ENCODE measurements at places on chromosomes 12 and 14.

DNA sequence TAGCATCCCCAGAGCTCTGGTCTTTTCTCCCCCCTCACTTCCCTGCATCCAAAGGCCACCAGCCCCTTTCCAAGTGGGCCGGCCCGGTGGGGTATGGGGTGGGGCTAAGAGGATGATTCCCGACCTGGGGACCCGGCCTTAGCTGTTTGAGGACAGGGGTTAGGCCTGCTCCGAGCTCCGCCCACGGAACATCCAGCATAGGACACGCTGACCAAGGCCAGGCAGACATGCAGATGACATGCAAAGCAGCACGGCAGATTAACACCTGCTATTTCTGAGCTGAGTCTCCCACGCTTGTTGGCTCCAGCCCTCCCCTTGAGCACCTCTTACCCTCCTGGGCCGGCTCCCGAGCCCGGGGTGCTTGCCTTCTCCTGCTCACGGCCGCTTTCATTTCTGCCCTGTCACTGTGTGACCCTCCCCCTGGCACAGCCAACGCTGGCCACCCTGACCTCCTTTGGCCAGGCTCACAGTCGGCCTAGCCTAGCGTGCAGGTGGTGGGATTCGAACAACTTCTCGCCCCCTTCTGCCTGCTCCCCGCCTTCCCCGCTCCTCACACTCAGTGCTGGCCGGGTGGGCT lies 40.2 kb downstream of the TEAD4 start:
- DNase-seq = no peak

- DNase-seq = no peak
Measured at GRCh38 chr14:90409209-90409730, 12.4 kb downstream of the CALM1 start.

- no peak for DNase-seq
Measured at GRCh38 chr12:115046805-115047204, 362.8 kb upstream of the TBX3 start.

DNA sequence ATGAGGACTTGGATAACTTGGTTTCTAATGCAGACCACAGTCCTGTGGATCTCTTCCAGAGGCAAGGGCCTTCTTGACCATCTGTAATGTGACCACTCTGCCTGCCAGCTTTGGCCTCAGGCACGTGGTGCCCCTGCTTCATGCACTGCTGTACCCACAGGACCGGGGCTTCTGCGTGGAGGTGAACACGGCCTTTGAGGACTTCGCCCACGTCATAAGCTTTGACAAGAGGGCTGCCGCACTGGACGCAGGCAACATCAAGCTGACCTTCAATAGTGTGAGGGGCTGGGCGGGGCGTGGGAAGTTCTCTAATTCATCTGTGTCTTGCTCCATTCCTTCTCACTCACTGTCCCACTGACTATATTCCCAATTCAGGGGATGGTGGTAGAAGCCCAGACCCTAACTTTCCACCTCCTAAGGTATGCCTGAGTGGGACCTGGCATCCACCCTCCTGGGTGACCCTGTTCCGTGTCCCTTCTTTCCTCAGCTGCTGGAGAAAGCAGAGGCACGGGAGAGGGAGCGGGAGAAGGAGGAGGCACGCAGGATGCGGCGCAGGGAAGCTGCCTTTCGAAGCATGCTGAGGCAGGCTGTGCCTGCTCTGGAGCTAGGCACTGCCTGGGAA lies 18.5 kb downstream of the PRPF40B start:
- no peak for DNase-seq

- no peak for DNase-seq
Measured at GRCh38 chr12:79911889-79912656, 22.8 kb downstream of the PPP1R12A start.

DNA sequence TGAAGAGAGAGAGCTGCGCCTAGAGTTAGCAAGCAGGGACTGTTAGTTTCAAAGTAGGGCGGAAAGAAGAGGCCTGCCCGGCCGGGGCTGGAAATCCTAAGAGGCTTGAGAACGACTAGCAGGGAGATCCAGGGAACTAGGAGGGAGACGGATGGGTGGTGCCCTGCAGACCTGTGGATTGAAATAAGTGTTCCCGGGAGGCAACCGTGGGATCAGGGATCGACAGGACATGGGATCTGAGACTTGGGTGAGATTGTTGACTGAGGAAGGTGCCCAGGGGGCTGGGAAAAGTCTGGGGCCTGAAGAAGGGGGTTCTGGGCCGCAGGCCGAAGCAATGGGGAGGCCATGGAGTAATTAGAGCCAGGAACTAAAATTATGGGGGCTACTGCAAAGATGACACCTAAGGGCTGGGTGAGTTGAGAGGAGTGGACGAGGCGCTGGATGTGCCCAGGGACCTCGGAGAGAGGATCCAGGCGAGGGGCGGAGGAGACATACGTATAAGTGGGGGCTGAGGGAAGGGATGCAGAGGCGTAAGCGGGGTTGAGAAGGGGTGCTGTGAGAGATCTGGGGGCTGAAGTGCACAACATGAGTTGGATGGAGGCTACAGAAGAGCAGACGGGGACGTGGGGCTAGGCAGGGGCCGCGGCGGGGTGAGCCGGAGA lies 635 bp downstream of the LTA4H start:
- DNase-seq = no peak

GRCh38 chr14:99910337-99911309 lies 117.4 kb downstream of the EML1 start:
- DNase-seq = no peak

DNA sequence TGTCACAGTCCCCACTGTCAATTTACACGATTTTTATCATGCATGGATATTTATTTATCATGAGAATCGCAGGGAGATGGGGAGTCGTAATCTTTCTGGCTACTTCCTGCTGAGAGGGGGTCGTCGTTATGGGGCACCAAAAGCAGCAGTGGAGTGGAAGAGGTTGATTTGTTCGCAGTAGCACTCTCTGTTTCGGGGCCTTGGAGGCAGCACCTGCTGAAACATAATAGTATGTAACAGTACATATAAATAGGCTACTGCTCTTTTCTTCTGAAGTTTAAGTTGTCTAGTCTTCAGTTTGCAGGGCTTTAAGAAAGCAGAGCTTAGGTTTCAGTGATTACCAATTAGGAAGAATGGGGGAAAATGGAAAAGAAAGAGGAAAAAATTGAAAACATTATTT lies 3.8 kb downstream of the SOAT2 start:
- DNase-seq = no peak

DNA sequence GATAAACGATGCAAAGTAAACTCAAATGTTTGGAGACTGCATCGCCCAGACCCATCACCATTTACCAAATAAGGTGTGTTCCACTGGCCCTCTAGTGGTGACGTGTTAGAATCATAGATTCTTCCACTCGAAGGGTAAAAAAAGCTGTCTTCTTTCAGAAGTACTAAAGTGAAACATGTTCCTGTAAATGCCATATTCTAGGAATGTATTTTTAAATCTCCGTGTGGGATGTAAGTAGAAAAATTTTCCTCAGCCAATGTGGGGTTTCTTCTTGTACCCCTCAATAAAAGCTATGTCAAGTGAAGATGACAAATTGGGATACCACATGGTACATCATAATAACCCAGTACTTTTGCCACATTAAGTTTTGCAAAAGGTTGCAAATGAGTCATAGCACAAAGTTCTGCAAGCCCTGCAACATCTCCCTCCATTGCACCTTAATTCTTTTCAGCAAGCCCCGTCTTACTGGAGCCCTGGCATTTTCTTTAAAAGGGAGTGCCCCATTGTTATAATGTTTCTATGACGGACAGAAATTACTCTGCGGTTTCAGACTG lies 100.8 kb downstream of the CCER1 start:
- no peak for DNase-seq

DNA sequence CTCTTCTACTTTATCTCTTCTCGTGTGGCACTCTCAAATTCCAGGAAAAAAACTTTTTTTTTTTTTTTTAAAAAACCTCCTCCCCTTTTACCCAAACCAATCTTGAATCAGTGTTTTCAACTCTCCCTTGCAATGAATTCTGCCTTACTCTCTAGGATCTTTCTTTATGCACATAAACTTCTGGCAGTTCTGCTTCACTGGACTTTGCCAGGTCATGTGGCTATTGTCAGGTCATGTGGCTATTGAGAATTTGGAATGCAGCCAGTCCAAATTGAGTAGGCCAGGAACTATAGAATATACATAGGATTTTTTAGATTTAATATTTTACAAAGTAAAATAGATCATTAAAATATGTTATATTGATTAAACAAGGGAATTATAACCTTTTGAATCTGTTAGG lies 218.2 kb downstream of the TMTC3 start:
- DNase-seq = no peak

DNA sequence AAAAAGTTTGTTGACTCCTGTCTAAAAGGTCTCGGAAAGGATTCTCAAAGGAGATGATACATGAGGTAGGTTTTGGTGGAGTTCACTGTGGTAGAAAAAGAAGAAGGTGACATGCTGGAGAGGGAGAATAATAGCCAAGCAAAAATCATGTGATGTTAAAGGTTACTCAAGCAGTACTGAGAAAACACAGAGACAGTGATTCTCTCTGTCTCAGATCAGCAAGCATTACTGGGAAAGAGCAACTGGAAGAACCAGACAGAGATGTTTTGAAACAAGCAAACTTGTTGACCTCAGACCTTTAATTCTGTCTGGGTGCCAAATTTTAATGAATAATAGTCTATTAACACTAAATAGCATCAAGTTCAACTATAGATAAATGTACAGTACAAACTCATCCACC lies 183.5 kb upstream of the PLEKHG7 start:
- no peak for DNase-seq

DNA sequence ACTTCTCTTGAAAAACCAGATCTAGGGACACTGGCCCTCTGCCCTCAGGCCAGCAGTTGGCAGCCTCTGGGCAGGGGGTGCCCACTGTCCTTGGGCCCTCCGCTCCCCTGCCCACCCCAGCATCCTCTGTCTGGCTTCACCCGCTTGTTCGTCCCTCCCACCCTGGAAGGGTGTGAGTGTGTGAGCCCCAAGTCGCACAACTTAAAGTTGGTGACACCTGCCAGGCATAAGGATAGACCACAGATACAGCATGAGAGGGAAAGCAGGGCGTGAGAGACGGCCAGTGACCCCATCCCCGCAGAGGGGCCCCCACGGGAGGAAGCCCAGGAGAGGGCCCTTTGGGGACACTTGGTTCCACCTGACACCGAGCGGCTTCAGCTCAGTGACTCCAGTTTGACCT lies 23.5 kb upstream of the RIMBP2 start:
- no peak for DNase-seq

DNA sequence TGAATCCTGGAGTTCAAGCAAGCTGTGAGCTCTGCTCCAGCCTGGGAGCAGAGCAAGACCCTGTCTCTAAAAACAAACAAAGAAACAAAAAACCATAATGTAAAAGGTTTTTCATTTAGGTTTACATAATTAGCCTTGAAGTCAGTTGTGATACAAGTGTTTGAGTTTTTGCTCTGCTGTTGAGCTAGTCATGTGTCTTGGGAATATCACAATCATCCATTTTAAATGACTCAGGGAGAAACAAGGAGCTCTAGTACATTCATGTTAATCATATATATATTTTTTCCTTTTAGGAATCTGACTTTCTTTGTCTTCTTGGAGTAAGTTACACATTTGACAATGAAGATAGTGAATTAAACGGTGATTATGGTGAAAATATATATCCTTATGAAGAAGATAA lies 12.9 kb downstream of the MIA2 start:
- no peak for DNase-seq

- no peak for DNase-seq
Measured at GRCh38 chr12:72313806-72314205, 41.6 kb downstream of the TRHDE start.

DNA sequence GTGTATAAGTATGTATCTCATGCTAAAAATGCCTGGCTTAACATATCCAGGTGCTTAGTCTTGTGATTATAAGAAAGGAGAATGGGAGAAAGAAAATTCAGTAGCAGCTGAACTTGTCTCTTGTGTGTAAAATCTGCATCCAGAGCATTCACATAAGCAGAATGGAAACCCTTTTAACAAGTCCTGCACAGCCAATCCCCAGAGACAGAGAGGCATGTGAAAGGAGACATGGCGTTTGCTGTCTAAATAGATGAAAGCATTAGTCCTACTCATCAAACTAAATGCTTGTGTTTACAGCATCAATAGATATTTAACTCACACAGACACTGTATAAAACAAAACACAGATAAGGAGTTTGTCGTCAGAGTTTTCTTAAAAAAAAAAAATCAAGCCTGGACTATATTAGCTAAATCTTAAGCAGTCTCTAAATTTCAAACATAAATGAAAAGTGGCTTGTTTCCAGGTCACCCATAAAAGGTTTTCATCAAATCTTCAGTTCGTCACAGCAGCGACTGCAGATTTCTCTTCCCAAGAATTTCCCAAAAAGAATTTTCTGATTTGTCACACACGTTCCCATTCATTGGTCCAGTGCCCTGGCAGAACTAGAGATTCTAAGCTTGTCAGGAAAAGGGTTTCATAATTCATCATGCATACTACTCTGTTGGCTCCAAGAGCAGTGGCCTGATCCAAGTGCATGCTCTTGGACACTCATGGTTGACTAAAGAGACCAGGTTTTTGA lies 249.2 kb downstream of the BTG1 start:
- no peak for DNase-seq

DNA sequence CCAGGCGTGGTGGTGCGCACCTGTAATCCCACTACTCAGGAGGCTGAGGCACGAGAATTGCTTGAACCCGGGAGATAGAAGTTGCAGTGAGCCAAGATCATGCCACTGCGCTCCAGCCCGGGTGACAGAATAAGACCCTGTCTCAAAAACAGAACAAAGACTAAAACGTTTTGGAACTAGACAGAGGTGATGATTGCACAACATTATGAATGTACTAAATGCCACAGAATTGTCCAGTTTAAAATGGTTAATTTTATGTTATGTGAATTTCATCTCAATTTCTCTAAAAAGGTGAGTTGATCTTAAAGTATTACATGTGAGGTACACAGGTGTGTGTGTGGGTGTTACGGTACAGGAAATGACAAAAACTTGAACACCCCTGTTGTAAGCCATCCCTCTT lies 16.5 kb downstream of the P2RX4 start:
- no peak for DNase-seq

DNA sequence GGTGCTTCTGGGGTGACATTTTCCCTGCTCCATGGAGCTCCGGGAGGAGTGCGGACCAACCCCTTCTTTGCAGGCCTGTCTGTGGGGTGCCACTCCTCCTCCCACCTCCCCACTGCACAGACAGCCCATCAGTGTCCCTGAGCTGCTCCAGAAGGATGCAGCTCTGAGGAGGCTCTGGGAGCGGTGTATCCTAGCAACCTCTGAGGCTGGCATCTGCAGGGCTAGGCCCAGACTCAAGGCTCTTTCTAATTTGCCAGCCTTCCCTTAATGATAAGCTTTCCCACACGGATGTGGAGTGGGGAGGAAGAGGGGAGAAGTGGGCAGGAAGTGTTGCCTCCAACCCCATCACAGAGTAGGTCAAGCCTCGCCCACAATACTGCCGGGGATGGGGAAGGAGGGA lies 59.7 kb downstream of the CALM1 start:
- DNase-seq = no peak

- DNase-seq = no peak
Measured at GRCh38 chr12:52613384-52614030, 4.9 kb downstream of the KRT73 start.

Data from stimulated activated CD4-positive, alpha-beta T cell treated with anti-CD3 and anti-CD28 coated beads, Interleukin-15, amount 100 ng/mL, for 1 hour (primary cell).